ENCODE measurements at places on chromosomes 7 and 10. TPM values are rescaled to one million over a fixed set of nuclear protein-coding genes. Genes with fewer than 3 reads are reported as not detected.

- H3K4me1 ChIP-seq: peaks cover 9% of the 10 kb centered on the region
- no peaks in the 10 kb centered on the region for H3K27me3 ChIP-seq
- H3K27ac ChIP-seq: no peak overlapping the region
- H3K36me3 ChIP-seq: no peaks in the 10 kb centered on the region
- H3K4me3 ChIP-seq: no peak overlapping the region
These were observed 268.2 kb downstream of the CCDC3 start for GRCh38 chr10:12733271-12733670.

- no peaks in the 10 kb centered on the region for H3K27me3 ChIP-seq
- no peak for DNase-seq
- H3K4me3 ChIP-seq: no peak overlapping the region
- no peaks in the 10 kb centered on the region for H3K4me1 ChIP-seq
- no peaks in the 10 kb centered on the region for H3K36me3 ChIP-seq
These were observed 291.2 kb downstream of the LRMDA start for GRCh38 chr10:75722609-75723008.

GRCh38 chr10:14742815-14743214 lies 31.9 kb downstream of the FAM107B start:
- peaks cover 32% of the 10 kb centered on the region for H3K4me1 ChIP-seq
- H3K36me3 ChIP-seq: no peaks in the 10 kb centered on the region
- peak overlapping the region; percentile 69 for H3K27ac ChIP-seq
- H3K27me3 ChIP-seq: no peaks in the 10 kb centered on the region

DNA sequence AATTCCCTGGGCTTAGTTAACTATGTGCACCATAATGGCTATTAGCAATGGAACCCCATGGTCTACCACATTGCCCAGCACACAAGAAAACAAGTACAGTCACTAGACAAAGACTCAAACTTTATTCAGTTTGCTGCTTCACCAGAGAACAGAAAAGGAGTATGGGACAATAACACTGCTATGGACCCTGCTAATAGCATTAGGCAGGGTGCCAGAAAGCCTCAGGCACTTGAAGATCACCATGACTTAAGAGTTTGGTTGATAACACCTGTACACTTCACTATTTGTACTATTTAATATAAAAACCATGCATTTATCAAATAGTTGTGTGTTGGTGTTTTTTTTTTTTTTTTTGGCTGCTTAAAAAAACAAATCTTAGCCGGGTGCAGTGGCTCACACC lies 159.6 kb downstream of the KMT2E start:
- no peak for DNase-seq
- no peaks in the 10 kb centered on the region for H3K27me3 ChIP-seq
- H3K4me1 ChIP-seq: no peaks in the 10 kb centered on the region

Gene GJC3
- total RNA-seq: not detected

DNA sequence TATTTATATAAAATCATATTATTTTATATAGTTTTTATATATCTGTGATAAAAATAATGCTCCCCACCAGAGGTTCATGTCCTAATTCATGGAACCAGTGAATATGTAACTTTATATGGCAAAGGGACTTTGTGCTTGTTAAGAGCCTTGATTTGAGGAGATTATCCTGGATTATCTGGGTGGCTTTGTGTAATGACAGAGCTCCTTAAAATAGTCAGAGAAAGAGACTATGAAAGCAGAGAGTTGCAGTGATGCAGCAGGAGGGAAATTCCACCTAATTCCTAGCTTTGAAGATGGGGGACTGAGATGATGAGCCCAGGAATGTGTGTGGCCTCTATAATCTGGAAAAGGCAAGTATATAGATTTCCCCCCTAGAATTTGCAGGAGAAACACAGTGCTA lies 1034.2 kb upstream of the C7orf33 start:
- H3K4me1 ChIP-seq: no peaks in the 10 kb centered on the region
- H3K36me3 ChIP-seq: no peaks in the 10 kb centered on the region
- H3K27ac ChIP-seq: no peak overlapping the region

DNA sequence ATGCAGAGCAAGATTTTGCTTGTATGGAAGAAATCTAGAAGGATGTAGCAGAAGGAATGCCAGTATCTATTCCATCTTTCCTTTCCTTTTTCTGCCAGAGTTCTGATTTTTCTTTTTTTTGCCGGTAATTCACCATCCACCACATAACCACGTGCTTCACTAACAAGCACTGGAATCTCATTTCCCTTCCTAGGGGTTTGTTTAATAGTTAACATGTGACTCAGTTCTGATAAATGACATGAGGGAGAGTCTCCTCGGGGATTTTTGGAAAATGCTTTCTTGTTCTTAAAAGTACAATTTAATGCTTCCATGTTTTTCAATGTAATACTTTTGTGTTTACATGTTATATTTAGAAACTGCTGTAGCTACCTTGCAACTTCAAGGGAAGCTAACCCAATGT lies 590.2 kb downstream of the SH2D4B start:
- H3K27me3 ChIP-seq: no peaks in the 10 kb centered on the region
- H3K27ac ChIP-seq: no peak overlapping the region
- no peaks in the 10 kb centered on the region for H3K36me3 ChIP-seq
- H3K4me3 ChIP-seq: no peak overlapping the region

Gene NME8
- 0.51 TPM for total RNA-seq

DNA sequence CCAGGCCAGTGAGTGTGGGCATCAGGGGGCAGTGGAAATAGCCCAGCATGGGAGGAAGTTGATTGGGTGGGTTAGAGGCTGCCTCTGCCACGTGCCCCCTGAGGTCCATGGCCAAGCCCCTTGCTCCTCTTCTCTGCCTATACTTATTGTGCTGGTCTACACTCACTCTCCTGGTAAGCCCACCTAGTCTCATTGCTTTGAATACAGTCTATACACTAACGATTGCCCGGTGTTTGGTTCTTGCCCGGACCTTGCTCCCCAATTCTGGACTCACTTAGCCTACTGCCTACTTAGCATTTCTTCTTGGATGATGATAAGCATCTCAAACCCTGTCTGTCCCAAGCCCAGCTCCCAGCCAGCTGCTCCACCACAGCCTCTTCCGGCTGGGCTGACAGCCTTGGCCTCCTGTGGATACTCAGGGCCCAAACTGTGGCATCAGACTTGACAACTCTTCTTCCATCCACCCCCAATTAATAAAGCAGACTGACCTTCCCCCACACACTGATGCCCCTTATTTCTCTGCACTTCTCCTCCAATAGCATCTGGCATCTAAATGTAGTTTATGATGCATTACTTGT lies 10.1 kb downstream of the LRRC18 start:
- no peaks in the 10 kb centered on the region for H3K27me3 ChIP-seq

Measured in GM12878 (cell line).